ENCODE measurements at places on chromosomes 1 and 21.

GRCh38 chr1:91700332-91700731 lies 185.6 kb downstream of the TGFBR3 start:
- DNase-seq, result no peak

DNA sequence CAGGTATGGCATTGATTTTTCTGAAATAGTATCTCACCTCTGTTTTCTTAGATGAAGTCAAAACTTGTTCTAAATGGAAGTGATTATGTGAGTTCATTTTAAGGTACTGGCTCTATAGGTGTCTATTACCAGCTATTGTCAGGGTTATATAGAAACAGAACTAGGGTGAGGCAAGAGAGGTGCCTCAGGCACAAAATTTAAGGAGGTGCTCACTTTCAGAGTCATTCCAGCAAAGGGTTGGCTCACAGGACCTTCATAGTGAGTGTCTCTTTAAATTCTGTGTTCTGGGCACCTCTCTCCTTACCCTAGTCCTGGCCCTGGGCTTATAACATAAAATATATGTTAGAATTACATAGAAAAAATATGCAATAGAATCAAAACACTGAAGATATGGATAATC lies 49.3 kb downstream of the KIAA0319L start:
- DNase-seq, result no peak

DNA sequence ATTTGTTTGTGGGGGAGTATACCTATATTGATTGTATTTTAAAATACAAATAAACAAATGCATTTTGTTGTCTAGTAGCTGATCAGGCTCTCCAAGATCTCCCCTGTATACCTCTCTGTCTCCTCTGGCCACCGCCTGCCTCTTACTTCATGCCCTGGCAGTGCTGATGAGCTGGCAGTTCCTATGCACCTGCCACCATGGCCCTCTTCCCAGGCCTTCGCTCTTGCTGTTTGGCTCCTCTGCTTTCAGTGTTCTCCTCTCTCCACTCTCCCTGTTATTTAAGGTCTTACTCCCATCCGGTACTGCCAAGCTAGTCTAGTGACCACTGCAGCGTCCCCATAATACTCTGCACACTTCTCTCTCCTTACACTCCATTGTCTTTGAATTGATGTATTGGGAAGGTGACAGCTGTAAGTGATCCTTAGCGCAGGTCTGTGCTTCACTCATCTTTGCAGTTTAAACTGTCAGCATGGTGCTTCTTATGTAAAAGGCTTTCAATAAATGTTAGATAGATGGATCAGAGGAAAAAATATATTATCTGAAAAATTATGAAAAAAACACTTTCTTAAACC lies 88.1 kb upstream of the ATP1A1 start:
- no peak for DNase-seq

DNA sequence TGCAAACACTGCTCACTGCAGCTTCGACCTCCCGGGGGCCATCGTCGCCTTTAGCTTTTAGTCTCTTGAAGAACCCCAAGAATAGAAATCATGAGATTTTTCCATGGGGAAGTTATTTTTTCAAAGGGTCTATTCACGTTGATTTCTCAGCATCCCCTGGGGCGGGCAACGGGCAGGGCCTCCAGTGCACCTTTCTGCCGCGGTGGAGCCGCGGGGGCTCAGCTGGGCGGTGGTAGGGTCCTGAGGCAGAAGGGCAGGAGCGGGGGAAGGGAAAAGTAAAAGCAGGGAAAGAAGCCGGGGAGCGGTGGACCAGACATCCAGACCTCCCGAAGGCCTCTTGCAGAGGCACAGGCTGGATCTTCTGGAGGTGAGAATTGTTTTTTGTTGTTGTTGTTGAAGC lies 253.8 kb downstream of the FAM72C start:
- no peak for DNase-seq

GRCh38 chr1:39562886-39563285 lies 13.7 kb downstream of the PABPC4 start:
- no peak for DNase-seq

DNA sequence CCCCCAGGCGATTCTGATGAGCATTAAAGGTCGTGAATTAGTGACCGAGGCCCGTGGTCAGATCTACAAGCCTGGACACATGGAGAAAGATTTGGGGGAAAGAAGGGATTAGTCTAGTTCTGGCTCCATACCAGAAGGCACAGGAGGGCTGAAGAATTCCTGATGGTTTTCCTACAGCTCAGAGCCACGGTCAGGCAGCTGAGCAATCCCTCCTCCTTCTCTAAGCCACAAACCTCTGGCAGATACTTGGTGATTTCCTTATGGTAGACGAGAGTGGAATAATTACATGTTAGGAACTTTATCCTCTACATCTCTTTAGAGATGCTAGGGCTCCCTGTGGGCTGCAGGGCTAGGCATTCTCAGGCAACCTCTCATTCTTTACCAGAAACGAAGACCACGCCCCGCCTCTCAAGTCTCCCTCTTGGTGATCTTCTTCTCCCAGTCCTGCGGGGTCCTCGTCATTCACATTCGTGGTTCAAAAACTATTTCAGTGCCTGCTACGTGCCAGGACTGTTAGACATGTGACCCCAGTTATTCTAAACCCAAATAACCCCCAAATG lies 20.5 kb upstream of the ZBTB18 start:
- DNase-seq, result no peak

DNA sequence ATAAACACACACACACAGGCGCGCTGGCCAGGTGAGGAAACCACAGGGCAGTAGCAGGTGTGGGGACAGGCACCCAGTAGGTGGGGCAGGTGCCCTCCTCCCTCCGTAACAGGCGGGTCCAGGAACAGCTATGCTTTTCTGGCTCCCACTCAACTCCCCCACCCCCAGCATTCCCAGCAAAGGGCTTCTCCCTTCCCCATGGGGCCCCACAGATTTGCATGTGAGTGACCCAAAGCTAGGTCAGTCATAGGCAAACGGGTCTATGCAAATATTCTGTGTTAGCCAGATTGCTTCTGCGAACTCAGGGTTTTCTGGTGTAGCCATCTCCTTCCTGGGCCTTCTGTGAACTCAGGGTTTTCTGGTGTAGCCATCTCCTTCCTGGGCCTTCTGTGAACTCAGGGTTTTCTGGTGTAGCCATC lies 114.2 kb downstream of the SIK1 start:
- peak; percentile 35 for DNase-seq

DNA sequence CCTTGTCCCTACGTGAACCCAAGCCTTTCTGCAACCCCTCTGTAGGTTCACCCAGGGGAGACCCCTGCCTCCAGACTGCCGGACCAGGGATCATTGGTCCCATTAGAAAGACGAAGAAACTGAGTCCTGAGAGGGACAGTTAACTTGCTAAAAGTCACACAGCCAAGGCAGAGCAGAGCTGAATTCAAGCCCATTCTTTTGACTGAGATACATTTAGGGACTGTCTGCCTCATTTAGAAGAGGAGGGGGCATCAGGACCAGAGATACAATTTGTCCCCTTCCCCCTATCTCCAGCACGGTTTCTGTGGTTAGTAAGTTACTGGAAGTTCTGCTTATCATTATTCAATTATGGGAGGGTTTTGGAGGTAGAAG lies 19.1 kb downstream of the KCNQ4 start:
- no peak for DNase-seq

- no peak for DNase-seq
Observed at GRCh38 chr1:180548686-180549317, 10.0 kb upstream of the OVAAL start.

DNA sequence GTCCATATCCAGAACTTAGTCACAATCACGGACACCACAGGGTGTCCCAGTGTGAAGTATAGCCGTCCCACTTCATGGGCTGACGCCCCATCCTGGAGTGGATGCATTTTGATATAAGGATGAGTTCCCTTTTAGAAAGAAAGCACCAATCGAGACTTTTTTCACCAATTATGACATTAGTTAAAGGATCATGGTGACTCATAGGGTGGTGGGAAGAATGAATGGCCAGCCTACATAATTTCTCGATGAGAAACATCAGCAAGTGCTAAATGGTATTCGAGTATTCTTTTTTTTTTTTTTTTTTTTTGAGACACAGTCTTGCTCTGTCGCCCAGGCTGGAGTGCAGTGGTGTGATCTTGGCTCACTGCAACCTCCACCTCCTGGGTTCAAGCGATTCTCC lies 38.5 kb upstream of the USP1 start:
- DNase-seq, result no peak

All from inflammatory macrophage treated with lipopolysaccharide for 4 hours (primary cell).